Activated naive CD4-positive, alpha-beta T cell treated with anti-CD3 and anti-CD28 coated beads, Interleukin-2, amount 10 ng/mL, durations not matched to agents 7 days and 5 days (primary cell): ENCODE measurements at places on chromosomes 6 and 20.

GRCh38 chr6:37474316-37474715 is 25.4 kb downstream of the CCDC167 start:
- DNase-seq, result no peak

- DNase-seq, result no peak
Observed at GRCh38 chr20:53625311-53626129, 31.9 kb upstream of the ZNF217 start.

DNA sequence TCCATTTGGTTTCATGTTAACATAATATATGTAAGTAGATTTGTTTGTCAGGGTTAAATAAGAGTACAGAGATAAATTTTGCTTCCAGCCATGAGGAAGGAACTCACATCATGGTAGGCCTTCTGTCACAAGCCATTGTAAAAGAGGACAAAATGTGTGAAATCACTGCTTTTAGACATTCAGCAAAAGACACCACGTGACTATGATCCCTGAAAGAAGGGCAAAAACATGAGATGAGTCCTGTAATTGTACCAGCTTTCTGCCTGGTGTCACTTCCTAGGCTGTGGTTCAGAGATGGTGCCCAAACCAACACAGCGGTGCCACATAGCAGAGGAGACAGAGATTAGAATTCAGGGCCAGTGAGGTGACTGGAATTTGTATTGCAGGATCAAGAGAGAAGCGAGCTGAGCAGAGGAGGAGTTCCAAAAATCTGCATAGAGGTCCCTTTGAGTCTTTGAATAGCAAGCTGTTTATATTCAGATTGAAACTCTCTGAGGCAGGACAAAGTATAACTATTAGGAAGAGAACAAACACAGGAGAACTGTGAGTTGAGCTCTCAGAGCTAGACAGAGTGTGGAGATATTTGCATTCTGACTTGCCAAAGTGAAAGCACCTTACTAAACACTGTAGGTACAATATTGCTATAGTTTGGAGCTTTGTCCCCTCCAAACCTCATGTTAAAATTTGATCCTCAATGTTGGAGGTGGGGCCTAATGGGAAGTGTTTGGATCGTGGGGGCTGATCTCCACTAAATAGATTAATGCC is 52.6 kb upstream of the PDE7B start:
- DNase-seq, result no peak

DNA sequence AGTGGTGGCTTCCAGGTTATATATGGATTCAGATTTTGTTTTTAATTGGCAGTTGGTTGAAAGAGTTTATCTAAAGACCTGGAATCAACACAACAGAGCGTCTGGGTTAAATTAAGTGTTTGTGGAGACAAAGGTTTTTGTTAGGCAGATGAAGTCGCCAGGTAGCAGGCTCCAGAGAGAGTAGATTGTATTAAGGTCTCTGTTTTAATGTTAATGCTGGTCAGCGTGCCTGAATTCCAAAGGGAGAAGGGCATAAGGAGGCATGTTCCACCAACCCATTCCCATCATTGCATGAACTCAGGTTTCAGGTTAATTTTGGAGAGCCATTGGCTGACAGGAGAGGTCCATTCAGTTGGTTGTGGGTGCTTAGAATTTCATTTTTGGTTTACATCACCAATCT is 744.1 kb upstream of the GJE1 start:
- no peak for DNase-seq

DNA sequence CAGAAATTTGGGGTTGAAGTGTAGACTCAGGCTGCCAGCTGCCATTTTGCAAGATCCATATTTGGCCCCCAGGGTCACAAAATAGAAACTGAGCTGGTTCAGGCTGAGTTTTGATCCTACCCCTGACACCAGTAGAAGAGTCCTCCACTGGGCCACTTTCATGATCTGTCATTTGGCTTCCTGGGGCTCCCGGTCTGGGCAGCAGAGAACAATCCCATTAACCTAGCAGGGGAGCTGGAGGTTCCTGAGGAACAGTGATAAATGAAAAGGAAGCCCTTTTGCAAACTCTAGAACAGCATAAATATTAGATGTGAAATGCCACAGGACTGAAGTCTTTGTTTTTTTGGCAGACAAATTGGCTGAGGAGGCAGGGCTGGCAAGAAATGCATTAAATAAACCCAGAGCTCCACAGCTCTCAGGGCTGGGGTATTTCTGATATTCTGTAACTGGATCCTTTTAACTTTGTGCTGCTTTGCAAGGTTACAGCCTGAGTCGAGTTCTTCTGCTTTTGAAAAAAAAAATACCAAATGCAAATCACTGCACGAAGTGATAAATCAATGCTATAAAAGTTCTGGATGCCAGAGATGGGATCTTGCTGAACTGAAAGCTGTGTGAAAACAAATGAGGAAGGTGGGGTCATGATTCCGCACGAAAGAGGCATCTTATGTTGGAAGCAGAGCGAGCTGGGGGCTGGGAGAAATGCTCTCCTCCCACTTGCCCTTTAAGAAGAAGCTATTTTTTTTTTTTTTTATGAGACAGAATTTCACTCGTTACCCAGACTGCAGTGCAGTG is 64.4 kb downstream of the SULF2 start:
- no peak for DNase-seq

DNA sequence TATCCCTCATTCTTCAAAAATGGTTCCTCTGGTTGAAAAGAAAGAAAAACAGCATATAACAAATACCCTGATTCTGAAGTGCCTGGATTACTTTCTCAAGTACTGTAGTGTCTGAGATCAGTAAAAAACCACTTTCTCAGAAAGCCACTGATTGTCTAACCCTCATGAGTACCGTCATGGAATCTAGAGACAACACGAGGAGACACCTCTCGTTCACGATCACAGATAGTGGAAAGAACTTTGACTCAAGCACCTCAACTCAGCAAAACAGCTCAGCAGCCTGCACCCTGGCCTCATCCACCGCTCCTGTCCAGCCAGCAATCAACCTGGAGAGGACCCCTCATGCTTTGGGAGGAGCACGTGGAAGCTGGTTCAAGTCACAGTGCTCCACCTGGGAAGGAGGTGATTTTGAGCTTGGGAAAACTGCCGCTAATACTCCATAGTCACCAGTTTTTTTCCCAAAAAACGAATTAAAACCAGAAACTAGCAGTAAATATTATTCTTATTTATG is 1.0 kb downstream of the SCML4 start:
- DNase-seq, result peak; percentile 69

DNA sequence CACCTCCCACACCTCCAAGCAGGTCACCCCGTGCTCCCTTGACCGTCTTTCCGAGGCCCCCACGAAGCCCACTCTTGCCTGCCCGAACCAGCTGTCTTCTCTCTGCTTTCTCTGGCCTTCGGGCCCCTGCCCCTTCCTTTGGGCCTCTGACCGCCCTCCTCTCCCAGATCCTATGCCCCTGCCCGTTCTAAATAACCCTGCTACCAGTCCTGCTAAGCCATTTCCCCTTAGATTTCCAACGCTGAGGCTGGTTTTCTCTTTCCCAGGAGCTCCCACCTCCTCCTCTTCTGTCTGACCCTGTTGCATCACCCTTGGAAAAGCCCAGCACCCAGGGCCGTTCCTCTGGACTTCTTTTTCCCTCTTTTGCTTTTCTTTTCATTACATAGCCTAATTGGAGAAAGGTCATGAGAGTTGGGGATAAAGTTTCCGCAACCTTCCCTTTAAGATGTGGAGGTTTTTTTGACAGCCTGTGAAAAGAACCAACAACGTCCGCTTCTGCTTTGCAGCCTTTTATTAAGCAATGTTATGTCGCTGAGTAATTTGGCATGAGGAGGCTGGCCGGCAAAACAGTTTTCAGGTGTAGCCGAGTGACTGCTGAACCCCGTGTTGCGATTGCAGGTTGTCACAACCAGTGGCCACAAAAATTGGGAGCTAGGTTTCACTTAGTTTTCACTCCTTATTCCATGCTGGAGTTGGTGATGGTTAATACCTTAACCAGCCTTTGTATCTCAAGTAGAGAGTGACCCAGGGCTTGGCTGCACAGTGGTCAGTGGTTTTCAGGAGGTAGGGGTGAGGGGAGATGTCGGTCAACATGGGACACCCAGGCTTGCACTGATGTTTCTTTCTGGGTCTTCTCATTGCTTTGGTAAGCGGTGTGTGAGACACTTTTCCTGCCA is 970 bp downstream of the BLTP3A start:
- DNase-seq, result peak; percentile 42

GRCh38 chr6:110823146-110823545 is 7.9 kb upstream of the CDK19 start:
- DNase-seq, result no peak

GRCh38 chr20:37823296-37823980 is 79.5 kb upstream of the VSTM2L start:
- DNase-seq, result no peak

DNA sequence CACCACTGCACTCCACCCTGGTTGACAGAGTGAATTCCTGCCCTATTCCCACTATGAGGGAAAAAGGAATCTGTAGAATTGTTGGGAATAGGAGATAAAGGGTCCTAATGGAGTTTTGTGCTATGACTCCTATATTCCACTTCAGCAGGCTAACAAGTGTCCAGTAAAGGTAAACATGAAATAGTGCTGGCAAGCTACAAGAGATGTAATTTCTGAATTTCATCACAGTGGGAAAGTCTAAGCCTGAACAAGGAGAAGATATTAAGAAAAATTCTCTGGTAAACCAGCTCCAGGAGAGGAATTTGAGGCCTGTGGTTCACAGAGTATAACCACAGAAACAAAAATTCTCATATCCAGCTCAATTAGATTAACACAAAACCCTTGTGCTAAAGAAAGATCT is 10.3 kb upstream of the C6orf58 start:
- DNase-seq, result no peak

- DNase-seq, result no peak
Observed at GRCh38 chr6:144066741-144067484, 28.5 kb downstream of the SF3B5 start.

DNA sequence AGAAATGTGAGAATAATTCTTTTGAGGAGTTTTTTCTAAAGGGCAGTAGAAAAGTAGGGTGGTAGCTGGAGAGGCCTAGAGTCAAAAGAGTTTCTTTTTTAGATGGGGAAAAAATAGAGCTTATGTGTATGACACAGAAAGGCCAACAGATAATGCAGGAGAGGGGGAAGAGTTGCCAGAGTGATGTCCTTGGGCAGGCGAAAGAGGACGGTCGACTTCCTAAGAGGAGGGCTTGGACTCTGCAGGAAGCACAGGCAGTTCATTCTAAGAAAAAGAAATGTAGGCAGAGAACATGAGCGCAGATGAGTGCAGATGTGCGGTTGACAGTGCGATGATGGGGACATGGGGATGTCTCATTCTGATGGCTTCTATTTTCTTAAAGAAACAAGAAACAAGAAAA is 68.9 kb downstream of the PAK5 start:
- no peak for DNase-seq

- DNase-seq, result no peak
Observed at GRCh38 chr6:134738211-134738885, 211.6 kb downstream of the ALDH8A1 start.

DNA sequence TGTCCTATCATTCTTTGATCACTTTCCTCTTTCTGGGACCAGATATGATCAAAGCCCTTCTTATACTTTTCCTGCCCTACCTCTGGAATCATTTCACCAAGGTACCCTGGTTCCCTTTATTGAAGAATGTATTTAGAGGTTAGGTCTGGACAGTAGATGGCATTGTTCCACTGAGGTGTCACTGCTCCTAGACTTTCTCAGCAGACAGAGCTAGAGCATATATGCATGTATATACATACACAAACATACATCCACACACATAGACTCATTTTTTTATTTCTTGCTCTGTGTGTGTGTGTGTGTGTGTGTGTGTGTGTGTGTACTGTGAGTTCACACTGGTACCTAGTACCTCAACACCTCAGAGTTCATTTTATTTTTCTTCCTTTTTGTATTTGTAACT is 40.9 kb downstream of the PTPRA start:
- no peak for DNase-seq

- DNase-seq, result no peak
Observed at GRCh38 chr20:19928328-19929011, 88.7 kb upstream of the NAA20 start.
